ENCODE measurements at places on chromosomes 3 and 15.
A peak's percentile ranks its signal among the peaks of the same experiment; 100 is the strongest.

- no peak for DNase-seq
These were observed 43.0 kb downstream of the ZBTB38 start for GRCh38 chr3:141411251-141411771.

GRCh38 chr3:98796334-98796733 is 33.2 kb downstream of the ST3GAL6 start:
- DNase-seq: no peak

DNA sequence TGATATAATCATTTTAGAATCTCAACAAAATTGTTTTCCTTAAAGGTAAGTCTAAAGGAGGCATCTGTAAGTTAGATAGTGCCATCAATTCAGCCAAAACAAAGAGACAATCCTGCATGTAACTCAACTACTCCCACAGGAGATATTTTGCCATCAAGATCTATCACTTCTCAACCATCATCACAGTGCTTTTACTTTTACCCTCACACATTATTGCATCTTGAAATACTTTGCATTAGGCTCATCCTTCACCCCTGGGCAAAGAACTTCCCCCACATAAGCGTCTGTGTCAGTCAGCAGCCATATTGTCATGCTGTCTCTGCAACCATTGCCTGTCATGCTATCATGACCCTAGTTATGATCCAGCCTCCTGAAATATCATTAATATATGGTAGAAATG is 54.9 kb upstream of the NLGN1 start:
- DNase-seq: no peak

- DNase-seq: no peak
These were observed 795.0 kb downstream of the ROBO1 start for GRCh38 chr3:78972617-78973301.

GRCh38 chr3:126287536-126288241 is 69.5 kb downstream of the KLF15 start:
- peak; percentile 57 for DNase-seq

DNA sequence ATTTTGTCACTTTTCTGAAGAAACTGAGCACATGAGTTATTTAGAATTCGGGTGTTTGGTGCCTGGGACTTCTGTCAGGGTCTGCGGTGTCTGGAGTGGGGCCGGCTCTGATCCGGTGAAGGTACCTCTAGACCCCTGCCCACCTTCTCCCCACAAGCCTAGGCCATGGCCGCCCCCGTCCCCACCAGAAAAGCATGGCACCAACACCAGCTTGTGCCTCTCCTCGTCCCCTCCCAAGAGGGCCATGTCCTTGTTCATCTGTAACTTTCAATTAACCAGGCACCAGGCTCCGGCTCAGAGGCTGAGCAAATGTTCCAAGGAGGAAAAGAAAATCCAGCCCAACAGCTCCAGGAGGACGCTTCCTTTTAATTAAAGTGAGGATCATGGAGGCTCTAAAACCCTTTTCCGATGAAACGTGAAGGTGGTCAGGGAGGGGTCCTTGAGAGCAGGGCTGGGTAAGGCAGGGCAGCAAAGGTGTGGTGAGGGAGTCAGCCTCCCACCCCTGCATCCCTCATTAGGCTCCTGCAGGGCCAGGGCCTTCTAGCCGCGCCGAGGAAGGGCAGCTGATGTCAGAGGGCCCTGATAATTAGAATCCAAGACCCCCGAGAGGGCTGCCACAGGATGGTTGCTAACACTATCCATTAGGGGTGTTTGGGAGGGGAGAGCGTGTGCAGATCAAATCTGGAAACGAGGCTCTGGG is 62.3 kb downstream of the SLC6A1 start:
- no peak for DNase-seq

DNA sequence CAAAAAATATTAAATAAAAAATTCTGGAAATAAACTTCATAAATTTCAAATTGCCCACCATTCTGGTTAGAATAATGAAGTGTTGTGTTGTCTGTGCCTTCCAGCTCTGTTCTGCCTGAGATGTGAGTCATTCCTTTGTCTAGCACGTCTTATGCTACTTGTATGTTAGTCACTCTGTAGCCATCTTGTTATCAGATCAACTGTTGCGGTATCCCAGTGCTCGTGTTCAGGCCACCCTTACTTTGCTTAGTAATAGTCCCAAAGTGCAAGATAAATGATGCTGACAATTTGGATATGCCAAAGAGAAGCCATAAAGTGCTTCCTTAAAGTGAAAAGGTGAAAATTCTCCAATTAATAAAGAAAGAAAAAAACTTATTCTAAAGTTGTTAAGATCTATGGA is 527.5 kb downstream of the NAALADL2 start:
- no peak for DNase-seq

DNA sequence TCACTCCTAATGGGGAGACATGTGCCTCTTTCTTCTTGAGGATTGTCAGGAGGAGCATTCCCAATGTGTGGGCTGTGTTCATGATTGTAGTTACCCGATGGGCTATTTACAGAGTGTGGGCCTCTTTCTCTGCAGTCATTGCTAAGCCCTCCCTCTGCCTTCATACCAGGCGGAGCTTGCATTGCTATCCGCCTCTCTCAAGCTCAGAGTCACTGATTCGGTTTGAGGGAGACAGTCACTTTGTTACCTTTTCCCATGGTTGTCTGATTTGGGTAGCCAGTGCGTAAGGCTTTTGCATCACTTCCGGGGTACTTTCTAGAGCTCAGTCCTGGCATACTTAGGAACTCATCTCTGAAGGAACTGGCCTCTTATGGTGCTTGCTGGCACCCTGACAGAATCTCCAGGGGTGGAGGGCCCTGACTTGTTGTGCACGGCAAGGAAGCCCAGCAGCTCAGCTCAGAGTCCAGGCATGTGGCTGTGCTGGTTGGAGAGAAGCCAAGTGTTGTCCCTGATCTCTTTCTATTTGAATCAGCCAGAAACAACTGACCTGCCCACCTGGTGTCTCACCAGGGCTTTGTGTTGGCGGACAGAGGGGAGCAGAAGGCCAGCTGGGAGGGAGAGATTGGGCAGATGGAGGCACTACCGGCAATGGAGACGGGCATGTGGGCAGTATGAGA is 79.8 kb downstream of the EPHB1 start:
- DNase-seq: no peak

GRCh38 chr15:53693729-53694475 is 65.6 kb downstream of the WDR72 start:
- DNase-seq: no peak

- DNase-seq: no peak
These were observed 6.9 kb upstream of the KLHL40 start for GRCh38 chr3:42678447-42678846.

DNA sequence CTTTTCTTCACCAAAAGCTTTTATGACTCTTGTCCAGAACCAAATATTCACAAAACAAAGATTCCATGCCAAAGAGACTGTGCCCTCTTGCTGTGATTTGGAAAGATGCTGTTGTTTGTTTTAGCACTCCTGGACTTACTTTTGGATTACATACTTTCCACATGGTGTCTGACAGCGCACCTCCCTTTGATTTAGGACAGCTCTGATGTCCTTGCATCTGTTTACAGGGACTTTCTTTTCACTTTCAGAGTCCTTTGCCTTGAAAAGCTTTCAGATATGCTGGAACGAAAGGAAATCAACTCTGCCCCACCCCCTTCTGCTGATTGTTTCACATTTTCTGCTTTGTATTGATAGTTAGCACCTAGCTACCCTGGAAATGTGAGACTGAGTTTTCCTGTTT is 133.0 kb upstream of the NR2E3 start:
- DNase-seq: no peak

DNA sequence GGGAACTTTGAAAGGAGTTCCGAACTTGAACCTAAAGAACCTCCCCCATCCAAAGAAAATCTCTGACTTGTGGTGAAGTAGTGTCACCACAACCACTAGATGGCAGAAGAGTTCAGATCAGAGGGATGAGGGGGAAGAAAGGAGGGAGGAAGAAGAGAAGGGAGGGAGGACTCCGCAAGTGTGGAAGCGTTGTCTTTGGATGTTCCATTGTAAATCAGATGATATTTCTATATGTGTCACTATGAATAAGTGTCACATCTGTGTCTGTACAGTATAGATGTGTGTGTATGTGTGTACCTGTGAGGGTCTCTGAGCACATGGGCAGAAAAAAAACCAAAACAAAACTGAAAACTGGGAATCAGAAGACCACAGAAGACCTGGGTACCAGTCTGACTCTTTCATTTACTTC is 16.9 kb downstream of the SLC24A1 start:
- peak; percentile 74 for DNase-seq

- DNase-seq: no peak
These were observed 21.3 kb upstream of the SEC62 start for GRCh38 chr3:169945313-169945712.

DNA sequence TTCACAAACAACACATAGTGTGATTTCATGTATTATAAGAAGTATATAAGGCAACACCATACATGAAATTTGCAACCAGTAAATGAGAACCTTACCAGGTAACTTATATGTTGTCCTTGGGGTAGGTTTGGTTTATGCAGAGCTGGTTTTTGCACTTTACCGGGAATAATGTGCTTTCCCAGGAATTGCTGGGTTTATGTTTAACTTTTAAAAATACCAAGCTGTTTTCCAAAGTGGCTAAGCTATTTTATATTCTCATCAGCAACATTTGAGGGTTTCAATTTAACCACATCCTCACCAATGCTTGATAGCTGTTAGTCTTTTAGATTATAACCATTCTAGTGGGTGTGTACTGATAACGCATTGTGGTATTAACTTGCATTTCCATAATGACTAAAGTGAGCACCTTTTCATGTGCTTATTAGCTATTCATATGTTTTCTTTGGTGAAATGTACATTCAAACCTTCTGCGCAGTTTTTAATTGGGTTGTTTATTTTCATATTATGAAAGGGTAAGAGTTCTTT is 71.6 kb downstream of the KY start:
- DNase-seq: no peak

GRCh38 chr3:101950510-101950909 is 101.2 kb downstream of the NFKBIZ start:
- DNase-seq: peak; percentile 99

DNA sequence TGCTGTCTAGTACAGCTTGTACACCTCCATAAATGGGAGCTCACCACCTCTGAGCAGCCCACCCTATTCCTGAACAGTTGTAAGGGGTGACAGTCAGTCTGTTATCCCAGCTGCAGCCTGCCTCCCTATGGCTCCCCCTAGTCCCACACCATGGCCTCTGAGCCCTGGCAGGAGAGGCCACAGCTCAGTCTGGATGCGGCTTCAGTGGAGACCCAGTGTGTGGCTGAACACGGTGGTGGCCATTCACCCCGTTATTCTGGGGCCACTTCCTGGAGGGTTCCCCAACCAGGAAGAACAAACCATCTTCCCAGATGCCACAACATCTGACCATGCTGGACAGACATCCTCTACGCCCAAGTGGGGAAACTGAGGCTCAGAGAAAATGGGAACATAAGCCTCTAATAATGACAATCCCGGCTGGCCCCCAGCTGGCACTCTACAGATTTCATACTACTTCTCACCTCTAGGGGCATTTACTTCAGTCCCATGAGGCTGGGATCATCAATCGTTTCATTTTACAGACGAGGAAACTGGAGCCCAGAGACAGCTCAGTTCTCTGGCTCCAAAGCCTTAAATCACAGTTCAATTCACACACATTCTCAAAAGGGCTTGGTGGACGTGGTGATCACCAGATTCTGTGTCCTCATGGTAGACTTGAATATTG is 9.2 kb upstream of the GRIP2 start:
- peak; percentile 36 for DNase-seq

GRCh38 chr15:50747523-50747922 is 18.0 kb downstream of the SPPL2A start:
- no peak for DNase-seq

DNA sequence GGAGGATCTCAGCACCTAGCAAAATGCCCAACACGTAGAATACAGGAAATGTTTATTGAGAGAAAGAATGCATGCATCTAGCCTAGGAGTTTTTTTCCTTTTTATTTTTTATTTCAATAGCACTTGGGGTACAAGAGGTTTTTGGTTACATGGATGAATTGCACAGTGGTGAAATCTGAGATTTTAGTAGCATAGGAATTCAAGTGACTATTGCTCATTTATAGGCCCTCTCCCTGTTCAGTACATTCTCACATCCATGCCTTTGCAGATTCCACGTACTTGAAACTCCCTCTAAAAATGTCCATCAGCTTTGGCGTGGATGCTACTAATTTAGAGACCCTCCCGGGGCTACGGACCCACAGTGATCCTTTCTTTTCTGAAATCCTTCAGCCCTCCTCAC is 61.7 kb upstream of the PIAS1 start:
- no peak for DNase-seq

GRCh38 chr3:31699309-31699953 is 166.7 kb downstream of the STT3B start:
- DNase-seq: peak; percentile 54

DNA sequence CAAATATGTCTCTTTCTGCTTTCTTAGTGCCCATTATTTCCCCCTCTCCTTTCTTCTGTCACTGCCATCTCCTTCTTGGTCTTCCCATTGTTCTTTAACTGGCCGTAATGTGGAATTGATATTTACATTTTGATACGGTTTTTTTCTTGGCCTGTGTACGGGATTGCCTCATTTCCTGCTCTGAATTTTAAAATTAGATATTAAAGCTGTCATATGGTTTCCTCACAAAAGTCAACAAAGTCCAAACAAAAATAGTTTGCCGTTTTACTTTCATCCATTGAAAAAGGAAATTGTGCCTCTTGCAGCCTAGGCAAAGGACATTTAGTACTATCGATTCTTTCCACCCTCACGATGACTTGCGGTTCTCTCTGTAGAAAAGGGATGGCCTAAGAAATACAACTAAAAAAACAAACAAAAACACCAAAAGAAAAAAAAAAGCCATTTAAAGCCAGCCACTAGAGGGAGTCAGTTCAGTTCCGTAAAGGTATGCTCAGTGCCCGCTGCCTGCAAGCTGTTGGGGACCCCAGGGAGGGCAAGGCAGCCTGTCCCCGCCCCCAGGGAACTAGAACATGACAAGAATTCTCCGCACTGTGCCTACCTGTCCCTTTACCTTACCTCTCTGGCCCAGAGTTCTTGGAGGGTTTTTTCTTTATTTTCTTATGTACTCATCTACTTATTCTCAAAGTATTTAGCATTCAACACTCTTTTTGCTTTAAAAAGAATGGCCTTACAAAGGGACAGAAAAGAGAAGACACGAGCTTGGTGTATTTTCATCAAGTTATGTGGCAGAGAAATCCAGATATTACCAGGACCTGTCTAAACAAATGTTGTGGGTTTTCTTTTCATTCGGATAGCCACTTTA is 30.0 kb upstream of the NR2E3 start:
- peak; percentile 64 for DNase-seq

DNA sequence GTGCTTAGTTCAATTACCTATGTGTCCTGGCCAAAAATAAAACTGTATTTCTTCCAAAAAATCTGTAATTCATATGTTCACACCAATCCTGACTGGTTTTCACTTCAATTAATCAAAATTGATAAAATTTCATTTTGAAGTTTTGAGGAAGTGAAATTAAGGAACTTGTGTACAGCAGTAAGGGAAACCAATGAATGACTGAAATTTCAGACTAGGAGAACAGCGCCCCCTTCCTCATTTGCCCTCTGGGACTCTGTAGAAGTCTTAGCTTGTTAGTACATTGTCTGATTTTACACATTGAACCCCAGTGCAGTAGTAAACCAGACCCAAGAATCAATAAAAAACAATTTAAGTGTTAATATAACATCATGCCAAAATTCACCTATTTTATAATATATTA is 495.3 kb upstream of the AGTR1 start:
- DNase-seq: peak; percentile 1

Measured in ACHN (cell line).